ENCODE measurements at places on chromosomes 2 and 18. TPM values are rescaled to one million over a fixed set of nuclear protein-coding genes. Genes with fewer than 3 reads are reported as not detected.

- no peak for DNase-seq
Measured at GRCh38 chr2:216475767-216476166, 22.9 kb upstream of the RPL37A start.

DNA sequence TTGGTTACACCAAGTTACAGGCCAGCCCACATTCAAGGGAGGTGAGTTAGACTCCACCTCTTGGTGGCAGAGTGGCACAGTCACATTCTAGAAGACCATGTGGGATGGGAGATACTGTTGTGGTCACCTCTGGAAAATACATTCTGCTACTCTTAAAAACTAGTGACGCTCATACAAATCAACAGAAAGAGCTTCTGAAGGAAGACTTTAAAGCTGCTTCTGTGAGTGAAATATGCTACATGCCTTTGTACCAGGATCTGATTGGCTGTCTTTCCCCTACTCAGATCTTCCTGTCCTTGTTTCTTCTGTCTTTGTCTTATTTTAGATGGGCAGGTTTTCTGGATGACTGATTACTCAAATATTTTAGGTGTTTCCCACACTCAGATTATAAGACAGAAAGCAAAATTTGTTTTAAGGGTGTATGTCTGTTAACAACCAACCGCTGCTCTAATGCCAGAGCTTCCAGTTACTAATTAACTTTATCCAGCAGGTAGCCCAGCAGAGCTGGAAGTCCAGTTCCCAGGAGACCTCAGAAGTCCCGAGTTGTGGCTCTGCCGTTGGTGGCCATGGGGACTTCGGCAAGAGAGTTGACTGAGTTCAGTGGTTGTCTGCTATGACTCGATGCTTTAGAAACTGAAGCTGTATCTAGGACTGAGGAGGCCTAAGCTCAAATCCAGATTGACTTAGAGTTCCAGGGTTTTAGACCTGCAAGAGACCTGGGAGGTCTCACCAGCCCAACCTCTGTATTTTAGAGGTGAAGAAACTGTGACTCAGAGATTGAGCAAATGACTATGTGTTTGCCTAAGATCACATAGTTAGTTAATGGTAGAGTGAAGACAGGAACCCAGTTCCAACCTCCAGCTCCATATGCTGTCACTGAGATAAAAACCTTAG is 7.4 kb downstream of the IL1R2 start:
- DNase-seq = no peak

DNA sequence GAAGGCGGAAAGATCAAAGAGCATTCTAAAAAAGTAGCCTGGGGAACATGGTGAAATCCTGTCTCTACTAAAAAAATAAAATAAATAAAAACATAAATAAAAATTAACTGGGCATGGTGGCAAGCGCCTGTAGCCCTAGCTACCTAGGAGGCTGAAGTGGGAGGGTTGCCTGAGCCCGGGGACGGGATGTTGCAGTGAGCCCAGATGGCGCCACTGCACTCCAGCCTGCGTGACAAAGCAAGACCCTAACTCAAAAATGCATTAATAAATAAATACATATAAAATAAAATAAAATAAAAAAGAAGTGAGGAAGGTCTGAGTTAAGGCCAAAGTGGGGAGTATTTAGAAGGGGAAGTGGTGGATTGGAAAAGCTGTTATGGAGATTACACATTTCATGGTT is 1.3 kb upstream of the PSMD14 start:
- DNase-seq = no peak

The LRATD1 gene
- 4.6 TPM for total RNA-seq

DNA sequence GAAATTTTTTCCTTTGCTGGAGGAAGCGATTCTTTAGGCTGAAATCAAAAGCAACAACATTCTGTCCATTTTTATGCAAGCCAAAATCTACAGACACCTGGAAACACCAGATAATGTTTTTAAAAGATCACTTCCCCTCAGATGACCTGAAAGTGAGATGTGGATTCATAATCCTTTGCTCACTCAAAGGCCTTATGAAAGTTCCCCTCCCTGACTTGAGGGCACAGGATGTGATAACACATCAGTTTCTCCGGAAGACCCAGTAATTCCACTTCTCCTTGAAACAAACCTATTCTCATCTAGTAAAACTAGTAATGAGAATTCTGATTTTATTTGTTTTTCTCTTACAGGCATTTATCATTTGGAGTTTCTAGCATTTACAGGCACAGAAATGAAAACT is 218.3 kb upstream of the RND3 start:
- DNase-seq = no peak

The GPR35 gene
- 2.7 TPM for total RNA-seq

The DNAH7 gene
- total RNA-seq = not detected

GRCh38 chr2:84389794-84390193 is 69.3 kb downstream of the SUCLG1 start:
- DNase-seq = no peak

GRCh38 chr2:56613920-56614319 is 430.1 kb downstream of the CCDC85A start:
- no peak for DNase-seq

DNA sequence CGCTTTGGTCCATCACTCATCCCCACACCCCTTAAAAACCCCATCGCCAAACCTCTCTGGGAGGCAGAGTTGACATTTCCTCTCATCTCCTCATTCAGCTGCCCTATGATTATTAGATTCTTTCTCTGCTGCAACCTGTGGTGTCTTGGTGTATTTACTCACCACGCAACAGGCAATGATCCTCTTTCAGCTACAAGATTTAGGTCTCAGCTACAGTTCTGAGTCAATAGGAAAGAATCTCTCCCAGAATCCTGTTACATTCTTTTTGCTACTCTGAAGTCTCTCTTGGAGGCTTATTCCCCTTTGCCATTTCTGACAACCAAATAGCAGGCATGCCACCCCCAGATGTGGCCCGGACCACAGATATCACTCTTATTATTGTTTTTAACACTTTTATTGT is 468.3 kb upstream of the GYPC start:
- no peak for DNase-seq

DNA sequence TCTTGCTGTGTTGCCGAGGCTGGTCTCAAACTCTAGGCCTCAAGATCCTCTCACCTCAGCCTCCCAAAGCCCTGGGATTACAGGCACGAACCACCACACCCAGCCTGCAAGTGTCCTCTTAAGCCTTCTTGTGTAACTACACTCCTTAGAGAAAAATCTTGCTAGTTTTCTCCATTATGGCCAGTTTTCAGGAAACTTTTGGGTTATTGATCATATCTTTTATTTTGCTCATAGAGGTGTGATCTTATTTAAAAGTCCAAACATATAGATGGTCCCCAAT is 2.4 kb downstream of the SOCS6 start:
- DNase-seq = no peak

The PNKD gene
- 65.4 TPM for total RNA-seq

- DNase-seq = no peak
Measured at GRCh38 chr18:12628706-12629702, 28.9 kb downstream of the SPIRE1 start.
